Activated CD4-positive, CD25-positive, alpha-beta regulatory T cell (primary cell): ENCODE measurements at places on chromosomes 5 and 9.

- DNase-seq, result no peak
Measured at GRCh38 chr5:6705959-6706358, 7.3 kb upstream of the TENT4A start.

DNA sequence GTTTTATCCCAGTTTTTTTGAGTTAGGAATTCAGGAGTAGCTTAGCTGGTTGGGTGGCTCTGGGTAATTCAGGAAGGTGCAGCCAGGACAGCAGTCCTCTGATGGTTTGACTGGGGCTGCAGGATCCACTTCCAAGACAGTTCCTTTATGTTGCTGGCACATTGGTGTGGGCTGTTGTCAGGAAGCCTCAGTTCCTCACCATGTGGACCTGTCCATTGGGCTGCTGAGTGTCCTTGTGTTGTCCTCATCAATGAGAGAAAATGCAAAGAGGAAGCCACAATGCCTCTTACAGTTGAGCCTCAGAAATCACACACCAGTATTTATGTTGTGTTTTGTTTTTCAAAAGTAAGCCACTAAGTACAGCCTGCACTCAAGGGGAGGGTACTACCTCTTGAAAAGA lies 140.9 kb downstream of the MAST4 start:
- no peak for DNase-seq

GRCh38 chr5:170300361-170301013 lies 2.9 kb upstream of the LCP2 start:
- DNase-seq, result no peak

DNA sequence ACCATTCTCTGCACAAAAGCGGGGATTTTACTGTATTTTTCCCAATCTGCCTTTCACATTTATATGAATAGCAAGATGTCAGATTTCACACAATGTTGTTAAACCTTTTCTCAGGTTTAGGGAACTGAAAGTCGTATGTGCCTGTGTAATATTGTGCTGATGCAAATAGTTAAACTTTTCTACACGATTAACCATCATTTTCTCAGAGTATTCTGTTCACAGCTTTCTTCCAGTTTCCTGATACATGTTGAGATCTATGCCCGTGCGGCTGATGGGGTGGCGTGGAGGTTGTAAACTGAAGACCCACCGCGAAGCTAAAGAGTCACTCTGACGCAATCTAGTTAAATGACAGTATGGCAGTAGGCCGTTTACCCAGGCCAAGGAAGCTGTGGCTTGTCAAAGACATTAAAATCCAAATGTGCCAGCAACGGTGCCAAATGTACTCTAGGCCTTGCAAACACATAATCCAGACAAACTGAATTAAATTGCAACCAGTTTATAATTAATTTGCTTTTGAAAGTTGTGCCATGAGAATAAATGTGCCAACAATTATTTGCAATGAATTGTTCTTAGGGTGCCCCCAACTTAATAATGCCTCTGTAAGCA lies 145.7 kb downstream of the EBF1 start:
- DNase-seq, result no peak

DNA sequence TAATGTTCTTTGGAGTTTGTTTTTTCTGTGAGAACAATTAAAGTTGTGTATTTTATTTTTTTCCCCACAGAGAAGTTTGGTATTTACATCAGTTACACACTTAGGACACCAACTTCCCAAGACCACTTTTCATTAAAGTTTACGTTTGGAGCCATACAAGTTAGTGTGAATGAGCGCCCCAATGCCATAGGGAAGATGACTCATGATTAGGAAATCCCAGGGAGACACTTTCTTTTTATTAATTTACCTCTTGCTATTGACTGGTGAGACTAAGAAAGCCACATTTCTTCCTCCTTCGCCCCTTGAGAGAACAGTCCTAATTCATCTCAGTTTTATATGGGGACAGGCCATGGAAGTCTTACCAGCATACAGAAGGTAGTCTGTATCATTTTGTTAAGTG lies 57.1 kb downstream of the EDIL3 start:
- DNase-seq, result no peak

GRCh38 chr5:10195301-10195700 lies 54.4 kb downstream of the ATPSCKMT start:
- no peak for DNase-seq

DNA sequence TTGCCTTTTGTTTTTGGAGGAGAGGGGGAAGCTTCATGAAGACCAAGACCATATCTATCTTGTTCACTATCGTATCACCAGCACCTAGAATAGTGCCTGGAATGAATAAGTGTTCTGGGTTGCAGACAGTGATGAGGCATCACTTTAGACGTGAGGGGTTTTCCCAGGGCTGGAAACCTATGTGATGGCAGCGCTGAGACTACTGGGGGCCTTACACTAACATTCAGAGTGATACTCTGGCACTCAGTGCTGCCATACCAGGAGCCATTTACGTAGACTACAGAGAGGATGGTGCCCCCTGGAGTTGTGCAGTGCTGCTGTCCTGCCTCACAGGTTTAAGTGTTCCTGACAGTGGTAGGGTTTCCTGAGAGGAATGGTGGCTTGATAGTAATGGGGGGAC lies 6.9 kb downstream of the CCL19 start:
- DNase-seq, result no peak

DNA sequence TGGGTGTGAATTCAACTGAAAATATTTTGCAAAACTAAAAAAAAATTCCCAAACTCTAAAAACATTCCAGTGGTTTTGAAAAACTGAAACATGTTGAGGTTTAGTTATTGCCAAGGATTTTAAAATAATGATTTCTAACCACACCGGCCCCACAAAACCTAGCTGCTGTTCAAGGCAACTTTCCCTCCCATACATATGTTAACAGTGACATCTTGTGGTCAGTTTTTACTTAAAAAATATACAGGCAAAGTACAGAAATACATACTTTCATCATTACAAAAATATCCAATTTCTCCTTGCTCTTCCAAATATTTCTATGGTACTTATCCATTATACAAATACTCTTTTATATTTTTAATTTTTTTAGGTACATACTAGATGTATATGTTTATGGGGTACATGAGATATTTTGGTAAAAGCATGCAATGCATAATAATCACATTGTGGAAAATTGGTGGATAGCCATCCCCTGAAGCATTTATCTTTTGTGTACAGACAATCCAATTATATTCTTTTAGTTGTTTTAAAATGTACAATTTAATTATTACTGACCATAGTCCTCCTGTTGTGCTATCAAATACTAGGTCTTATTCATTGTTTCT lies 34.4 kb upstream of the MRPS30 start:
- no peak for DNase-seq

- no peak for DNase-seq
Measured at GRCh38 chr9:131839281-131840084, 99.6 kb upstream of the RAPGEF1 start.

GRCh38 chr9:37732952-37733351 lies 20.7 kb upstream of the TRMT10B start:
- DNase-seq, result no peak
